ENCODE measurements at places on chromosomes 7 and 10.

DNA sequence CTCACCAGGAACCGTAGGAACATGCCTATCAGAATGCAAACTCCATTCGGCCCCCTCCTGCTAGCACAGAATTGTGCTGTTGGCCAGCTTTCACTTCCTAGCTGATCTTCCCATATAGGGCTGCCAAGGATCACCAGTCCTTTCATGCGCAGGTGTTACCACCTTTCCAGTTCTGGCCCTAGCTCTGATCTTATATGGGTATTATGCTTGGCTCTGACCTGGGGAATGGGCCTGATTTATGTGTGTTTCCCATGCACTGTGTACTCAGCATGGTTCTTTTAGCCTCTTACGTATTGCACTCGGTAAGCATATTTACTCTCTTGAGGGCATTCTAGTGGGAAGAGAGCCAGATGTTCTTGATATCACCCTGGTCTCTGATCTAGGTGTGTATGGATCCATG, 11.1 kb downstream of the SLC35G1 start:
- DNase-seq: no peak

- no peak for DNase-seq
Observed at GRCh38 chr10:105473170-105473569, 832.1 kb downstream of the SORCS3 start.

DNA sequence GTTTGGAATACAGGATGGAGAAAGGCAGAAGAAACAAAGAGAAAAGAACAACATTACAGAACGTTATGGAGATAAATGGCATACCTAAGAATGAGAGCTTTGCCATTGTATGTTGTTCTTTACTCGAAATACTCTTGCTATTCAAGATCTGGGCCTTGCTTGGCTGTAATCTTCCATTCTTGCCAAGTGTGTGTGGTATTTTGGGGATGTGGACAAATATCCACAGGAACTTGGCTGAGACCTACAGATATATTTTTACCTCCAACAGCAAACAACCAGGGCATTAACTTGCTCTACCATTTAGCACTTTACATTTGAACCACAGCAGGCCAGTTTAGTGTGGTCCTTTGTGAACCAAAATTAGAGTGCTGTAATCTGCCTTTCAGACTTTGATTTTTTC, 76.3 kb downstream of the DKK1 start:
- no peak for DNase-seq

- no peak for DNase-seq
Observed at GRCh38 chr10:122348935-122349361, 25.6 kb upstream of the PLEKHA1 start.

GRCh38 chr7:49166441-49166840, 242.1 kb downstream of the CDC14C start:
- DNase-seq: no peak

GRCh38 chr10:30782537-30783461, 153.2 kb upstream of the LYZL2 start:
- no peak for DNase-seq

DNA sequence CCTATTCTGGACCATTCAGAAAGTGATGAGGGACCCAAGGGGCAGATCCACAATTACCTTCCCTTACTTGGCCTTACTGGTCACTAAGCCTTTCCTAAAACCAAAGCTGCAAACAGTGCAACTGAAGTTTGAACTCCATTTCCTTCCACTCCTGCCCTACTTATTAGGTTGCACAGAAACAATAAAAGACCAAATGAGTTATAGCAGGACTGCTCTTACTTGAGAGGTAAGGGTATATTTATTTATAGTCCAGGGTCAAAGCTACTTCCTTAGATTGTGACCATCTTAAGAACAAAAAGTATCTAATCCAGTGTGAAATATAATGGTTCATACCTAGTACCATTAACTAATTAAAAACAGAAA, 27.0 kb downstream of the CDK6 start:
- DNase-seq: no peak

DNA sequence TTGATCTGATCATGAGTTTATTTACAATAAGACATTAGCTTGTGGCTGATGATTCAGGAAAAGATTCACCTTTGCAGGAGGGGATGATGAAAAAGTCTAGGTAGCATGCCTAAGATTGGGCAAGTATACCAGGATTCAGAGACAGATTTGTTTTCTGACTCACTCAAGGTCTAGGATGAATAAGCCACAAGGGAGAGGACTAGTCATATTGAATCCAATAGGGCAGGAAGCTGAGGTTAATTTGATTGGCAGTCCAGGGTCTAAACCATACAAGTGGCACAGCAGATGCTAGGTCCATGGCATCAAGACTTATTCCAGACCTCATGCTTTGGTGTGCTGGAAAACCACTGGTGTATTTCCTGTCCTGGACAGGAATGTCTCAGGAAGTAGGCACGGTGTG, 1133.4 kb downstream of the XPNPEP1 start:
- DNase-seq: no peak

- DNase-seq: no peak
Observed at GRCh38 chr10:115772606-115773005, 500.4 kb downstream of the GFRA1 start.

GRCh38 chr10:128230401-128230800, 104.2 kb upstream of the MKI67 start:
- DNase-seq: no peak

DNA sequence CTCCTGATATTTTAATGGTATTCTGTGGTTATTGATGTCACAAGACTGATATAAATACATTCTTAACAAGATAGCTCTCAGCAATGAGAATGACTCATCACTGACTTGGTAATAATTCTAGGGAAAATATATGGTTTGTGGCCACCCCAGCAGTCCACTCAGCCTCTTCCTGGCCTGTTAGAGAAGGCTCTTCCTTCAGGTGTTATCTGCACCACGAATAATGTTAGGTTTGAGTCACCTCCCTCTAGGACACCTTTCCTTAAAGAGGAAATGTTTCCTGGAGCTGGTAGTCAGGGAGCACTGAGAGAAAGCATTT, 163.3 kb downstream of the SVIL start:
- DNase-seq: no peak

- DNase-seq: no peak
Observed at GRCh38 chr7:22730066-22730710, 3.2 kb downstream of the IL6 start.

DNA sequence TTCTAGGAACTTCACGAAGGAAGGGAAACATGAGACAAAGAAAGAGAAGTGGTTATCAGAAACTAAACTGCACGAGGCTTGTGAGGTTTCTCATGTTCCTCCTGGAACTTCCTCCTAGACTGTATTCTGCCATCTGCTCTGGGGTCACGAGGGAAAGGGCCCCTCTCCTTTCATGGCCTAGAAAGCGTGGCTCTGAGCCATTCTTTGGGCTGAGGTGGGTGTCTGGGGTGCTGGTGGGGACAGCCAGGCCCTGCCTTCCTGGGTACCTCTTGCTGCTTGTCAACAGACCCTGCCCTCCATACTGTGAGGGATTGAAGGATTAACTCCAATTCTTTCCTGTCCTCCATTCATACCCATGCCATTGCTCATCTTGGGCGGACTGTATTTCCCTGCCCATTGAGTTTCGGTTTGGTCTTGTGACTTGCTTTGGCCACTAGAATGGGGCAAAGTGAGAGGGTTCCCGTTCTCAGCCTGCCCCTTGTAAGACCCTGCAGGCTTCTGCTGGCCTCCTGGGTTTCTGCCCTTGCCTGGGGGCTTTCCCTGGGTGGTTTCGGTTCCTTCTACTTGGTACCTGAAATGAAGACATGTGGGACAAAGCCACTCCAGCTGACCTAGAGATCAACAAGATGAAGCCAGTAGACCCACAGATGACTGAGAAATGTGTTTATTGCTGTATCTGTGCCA, 14.9 kb upstream of the GIMAP8 start:
- DNase-seq: no peak

DNA sequence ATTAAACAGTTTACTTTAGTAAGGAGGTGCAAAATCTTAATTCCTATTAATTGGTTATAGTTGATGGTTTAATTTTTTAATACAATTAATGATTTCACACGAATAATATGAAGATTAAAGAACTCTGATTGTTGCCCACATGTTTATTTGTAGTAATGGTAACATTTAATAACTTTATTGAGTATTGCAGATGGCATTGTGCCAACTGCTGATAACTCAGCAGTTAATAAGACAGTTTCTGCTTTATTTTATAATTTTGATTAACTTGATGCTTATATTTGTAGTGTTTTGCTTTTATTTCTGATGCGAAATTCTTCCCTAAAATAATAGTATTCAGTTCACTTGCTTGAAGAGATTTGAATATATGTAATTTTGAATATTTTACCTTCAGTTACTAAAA, 2.8 kb downstream of the DNAJB9 start:
- no peak for DNase-seq

- no peak for DNase-seq
Observed at GRCh38 chr10:123986736-123987135, 95.1 kb upstream of the CPXM2 start.

DNA sequence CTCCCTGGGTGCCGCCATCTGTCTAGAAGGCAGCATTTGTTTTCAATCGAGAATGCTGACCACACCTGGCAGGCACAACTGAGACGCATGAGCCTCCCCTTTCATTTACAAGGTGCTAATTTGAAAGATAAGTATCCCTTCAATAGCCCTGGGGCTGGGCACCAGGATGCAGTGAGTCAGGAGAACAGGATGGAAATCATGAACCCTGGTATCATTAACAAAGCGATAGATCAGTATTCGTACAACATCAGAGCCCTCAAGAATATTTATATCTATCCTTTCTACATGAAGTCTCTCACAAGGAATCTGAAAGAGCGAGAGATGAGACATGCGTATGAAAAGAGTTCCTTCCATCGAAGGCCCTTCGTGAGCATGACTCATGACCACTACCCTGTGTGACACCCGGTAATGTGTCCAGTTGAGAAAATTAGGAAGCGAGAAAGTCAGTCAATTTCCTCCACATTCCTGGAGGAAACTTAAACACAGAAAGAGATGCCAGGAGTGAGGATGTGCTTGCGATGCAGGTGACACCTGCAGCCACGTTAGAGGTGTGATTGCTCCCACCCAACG, 123.1 kb upstream of the PITRM1 start:
- no peak for DNase-seq

DNA sequence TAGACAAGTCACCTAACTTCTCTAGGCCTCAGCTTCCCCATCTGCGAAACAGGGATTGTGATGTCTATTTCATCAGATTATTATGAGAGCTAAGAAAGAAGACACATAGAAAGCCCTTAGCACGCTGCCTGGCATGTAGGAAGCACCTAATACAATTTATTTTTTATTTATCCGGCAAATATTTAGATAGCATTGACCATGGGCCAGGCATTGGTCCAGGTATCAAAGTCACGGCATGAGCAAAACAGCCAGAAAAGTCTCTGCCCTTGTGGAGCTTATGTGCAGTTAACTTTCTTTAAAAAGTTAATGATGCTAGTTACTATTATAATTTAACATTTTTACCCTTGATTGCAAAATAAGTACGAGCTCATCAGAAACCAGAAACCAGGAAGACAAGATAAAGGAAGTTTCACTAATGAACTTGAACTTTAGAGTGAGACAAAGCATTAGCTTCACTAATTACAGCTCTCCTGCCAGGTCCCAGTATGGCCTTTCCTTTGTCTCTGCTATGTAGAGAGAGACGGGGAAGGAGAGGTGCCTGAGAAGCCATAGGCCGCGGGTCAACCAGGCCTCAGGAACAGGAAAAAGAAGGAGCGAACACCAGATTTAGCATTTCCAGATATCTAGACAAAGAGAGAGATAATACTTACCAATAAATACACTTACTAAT, 139.5 kb upstream of the ADAM12 start:
- DNase-seq: no peak

DNA sequence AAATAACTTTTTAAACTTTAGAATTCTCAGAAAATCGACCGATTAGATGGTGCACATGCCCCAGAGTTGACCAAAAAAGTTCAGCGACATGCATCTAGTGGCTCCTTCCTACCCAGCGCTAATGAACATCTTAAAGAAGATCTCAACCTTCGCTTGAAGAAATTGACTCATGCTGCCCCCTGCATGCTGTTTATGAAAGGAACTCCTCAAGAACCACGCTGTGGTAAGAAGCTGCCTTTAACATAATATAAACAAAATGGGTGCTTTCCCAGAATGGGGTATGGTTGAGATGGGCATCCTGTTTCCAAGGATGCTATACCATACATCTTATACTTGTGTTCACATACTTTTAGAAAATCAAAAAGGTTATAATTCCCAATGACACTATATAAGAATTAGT, 24.6 kb downstream of the GLRX3 start:
- DNase-seq: no peak

DNA sequence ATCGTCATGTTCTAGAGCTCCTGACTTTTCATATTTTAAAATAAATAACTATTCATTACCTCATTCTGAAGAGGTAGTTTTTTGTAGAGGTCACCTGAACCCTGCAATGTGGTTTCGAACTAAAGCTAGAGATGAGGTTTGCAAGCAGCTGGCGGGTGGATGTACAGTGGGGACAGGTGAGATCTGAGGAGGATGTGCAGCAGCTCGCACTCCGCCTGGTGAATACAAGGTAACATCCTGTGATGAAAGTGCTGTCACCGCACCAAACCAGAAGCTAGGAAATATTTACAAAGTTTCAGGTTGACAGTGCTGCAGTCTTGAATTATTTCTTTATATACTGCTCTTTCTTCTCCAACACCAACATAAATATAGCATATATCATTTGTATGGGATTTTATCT, 26.5 kb downstream of the NDUFB2 start:
- no peak for DNase-seq

GRCh38 chr7:35700865-35701264, 5.9 kb upstream of the HERPUD2 start:
- no peak for DNase-seq

GRCh38 chr7:136870866-136871487, 2.5 kb downstream of the CHRM2 start:
- no peak for DNase-seq

GRCh38 chr7:98251231-98251600, 816 bp downstream of the TECPR1 start:
- no peak for DNase-seq

- no peak for DNase-seq
Observed at GRCh38 chr10:125266541-125266940, 106.2 kb upstream of the CTBP2 start.

- no peak for DNase-seq
Observed at GRCh38 chr7:25369786-25370185, 141.5 kb upstream of the NPVF start.

DNA sequence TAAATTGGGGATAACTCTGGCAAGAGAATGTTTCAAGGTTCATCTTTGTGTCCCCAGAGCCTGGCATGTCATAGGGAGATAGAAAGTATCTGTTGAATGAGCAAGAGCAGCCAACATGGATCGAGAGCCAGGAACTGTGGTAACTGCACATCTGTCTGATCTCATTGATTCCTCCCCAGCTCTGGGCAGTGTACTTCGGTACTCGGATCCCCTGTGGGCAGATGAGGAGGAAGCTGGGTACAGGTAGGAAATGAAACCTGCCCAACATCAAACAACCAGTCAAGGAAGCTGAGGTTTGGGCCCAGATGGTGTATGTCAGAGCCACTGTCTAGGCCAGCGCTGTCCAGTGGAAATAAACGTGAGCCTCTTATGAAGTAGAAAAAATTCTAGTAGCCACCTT, 76.4 kb downstream of the GRK5 start:
- no peak for DNase-seq
